CD4-positive, CD25-positive, alpha-beta regulatory T cell (primary cell): ENCODE measurements at places on chromosomes 3 and 15. TPM values are rescaled to one million over a fixed set of nuclear protein-coding genes. Genes with fewer than 3 reads are reported as not detected.

DNA sequence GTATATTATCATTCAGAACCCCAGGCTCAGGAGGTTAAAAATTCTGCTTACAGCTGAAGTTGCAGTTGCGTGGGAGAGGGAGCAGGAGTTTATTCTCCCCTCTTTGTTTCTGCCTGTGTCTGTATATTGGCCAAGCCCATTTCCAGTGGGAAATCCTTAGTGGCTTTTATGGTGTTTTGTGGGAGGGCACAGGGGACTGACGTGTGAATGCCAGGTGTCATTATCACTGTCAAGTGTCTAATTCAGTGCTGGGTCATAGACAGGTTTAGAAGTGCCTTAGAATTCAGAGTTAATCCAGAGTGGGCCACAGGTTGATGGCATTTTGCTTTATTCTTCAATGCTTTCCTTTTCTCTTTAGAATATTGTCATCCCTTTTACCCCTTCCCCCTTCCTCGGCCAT is 33.4 kb downstream of the SLCO3A1 start:
- DNase-seq: no peak

GRCh38 chr3:132984181-132984580 is 54.0 kb upstream of the TMEM108 start:
- no peak for DNase-seq

DNA sequence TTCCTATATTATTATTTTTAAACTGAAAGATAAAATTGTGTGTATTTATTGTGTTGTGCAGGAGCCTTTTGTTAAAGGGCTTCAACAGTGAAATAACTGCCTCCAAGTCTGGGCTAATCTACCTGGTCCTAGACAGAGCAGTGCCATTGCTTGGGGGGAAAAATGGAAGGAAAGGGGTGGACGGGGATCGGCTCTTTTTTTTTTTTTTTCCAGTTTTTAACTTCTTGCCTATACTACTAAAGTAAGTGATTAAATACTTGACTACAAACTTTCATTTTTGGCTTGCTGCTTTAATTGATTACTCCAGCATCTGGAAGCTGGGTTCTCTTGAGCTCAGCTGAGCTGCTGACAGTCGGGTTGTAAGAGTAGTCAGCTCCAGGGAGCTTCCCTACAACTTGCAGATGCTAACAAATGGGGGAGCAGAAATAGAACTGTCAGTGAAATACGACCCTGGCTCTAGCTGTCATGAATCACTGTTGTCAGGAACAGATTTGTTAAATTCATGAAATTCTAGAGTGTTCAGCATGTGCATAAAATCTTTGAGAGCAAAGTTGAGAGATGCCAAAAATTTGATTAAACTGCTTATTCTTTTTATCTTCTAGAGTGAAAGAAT is 276.7 kb downstream of the ROBO1 start:
- no peak for DNase-seq

- DNase-seq: no peak
Observed at GRCh38 chr3:33547101-33547500, 106.9 kb upstream of the UBP1 start.

DNA sequence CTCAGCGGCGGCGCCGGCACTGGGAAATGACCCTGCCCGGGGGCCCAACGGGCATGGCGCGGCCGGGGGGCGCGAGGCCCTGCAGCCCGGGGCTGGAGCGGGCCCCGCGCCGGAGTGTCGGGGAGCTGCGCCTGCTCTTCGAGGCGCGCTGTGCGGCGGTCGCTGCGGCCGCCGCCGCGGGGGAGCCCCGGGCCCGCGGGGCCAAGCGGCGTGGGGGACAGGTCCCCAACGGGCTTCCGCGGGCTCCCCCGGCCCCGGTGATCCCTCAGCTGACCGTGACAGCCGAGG is 172 bp downstream of the ITPKA start:
- DNase-seq: no peak

Gene SLC25A20
- 8.0 TPM for total RNA-seq

DNA sequence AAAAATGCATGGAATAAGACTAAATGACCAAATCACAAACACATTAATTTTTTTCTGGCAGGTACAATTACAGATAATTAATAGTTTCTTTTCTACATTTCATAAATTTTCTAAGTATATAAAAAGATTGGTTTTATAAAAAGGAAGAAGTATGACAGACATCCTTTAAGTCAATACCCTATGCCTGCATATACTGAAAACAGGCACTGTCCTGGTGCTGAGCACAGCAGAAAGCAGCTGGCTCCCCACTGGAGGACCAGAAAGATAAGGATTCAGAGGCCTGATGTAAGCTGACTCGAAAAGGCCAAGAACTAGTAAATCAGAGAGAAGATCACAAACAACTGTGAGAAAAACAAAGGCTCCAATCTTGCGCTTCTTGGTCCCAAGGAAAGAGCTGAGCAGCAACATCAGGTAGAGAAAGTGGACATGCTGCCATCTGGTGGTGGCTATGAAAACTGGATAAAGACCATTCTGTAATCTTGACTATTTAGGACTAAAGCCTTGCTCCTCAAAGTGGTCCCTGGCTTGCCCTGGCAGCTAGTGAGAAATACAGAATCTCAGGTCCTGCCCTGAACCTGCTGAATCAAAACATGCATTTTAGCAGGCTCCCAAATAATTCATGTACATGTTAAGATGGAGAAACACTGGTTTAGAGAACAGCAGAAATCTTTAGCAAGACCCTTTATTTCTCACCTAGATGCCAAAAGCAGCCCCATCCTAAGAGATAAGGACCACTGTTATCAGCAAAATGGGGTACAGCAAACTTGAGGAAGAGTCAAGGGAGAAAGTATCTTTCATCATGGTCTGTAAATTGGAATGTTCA is 76.0 kb downstream of the TRANK1 start:
- DNase-seq: peak; percentile 52

GRCh38 chr3:15997274-15997943 is 177.1 kb upstream of the GALNT15 start:
- DNase-seq: no peak

Gene ST3GAL6
- 0.89 TPM for total RNA-seq

DNA sequence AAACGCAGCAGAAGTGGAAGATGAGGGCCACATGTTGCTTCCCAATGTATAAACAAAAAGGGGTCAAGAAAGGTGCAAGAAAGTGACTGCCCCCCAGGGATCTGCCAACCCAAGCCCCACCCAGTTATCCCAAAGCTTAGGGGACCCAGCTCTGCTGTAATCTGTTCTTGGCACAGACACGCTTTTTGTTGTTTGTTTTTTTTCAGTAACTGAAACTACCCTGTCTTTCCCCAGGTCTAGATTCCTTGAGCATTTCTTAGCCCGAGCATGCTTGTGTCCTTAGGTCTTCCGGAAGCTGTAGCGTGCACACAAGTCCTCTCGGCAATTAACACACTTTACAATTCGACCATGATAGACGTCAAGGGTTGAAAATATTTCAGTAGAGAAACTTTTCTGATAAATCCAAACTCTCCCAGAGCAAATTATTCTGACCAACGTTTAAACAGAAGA is 8.5 kb upstream of the PPARG start:
- no peak for DNase-seq

Gene SRPRB
- 23.8 TPM for total RNA-seq

Gene ANKRD34C
- not detected for total RNA-seq

GRCh38 chr15:52193321-52193720 is 2.1 kb upstream of the GNB5 start:
- no peak for DNase-seq

DNA sequence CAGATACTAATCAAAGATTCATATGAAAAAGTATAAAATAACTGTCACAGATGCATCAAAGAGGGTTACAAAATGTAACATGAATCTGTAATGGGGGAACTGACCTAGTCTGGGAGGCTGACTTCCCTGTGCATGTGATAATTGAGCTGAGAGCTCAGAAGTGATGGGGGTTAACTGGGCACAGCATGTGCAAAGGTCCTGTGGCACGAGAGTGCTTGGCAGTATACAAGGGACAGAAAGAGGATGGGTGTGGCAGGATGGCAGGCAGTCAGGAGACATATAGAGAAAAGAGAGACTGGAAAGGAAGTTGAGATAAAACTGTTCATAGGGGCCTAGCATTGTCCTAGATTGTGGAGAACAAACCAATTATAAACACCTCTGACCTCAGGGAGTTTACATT is 47.8 kb upstream of the IREB2 start:
- DNase-seq: no peak

Gene GPR149
- not detected for total RNA-seq

DNA sequence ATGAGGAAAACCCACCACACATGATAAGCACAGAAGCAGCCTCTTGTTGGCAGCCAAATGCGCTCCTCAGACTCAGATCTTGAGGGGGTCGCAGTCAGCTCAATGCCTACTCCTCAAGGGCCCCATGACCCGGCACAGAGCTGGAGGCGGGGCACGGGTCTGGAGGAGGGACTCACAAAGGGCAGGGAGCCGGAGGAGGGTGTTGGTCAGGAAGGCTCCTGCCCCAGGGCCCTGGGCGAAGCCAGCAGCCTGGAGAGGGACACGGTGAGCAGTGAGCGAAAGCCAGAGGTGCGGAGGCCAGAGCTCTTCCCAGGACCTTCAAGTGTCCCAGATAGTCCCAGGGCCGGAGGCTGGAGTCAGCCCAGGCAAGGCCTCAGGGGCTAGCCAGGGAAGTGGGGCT is 9.8 kb downstream of the CACNA2D2 start:
- DNase-seq: no peak

Gene SLC15A2
- total RNA-seq: 1.8 TPM
